ENCODE measurements at places on chromosomes 13 and 19. TPM values are rescaled to one million over a fixed set of nuclear protein-coding genes. Genes with fewer than 3 reads are reported as not detected.

NDUFA3 gene
- 12.5 TPM for total RNA-seq

- DNase-seq: no peak
Measured at GRCh38 chr13:106850973-106851650, 283.2 kb upstream of the ARGLU1 start.

GRCh38 chr13:27790523-27790922, 1.8 kb upstream of the GSX1 start:
- DNase-seq: no peak

DNA sequence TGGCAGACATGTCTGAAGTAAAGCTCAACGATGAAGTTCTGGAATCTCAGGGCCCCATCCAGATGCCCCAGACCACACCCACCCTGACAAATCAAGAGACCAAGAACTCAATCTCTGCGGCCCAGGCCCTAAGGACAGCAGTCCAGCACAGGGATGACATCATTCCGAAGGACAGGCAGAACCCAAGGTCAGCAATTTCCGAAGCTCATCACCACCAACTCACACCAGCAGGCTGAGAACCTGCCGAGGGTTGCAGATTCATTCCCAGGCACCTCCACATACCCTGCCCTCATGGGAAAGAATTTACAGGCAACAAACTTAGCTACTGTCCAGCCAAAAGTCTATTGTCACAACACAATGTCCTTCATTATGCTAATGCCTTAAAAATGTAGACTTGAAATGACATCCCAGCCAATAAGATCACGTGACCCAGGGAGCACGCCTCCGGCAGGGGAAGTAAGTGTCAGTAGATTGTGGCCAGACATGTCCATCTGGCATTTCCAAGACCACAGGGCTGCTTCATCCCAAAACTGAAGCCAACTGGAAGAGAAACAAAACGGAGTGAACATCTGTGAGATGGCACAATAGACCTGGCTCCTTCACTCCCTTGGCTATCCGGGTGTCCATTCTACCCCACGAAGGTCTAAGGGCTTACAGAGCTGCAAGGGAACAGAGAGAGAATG, 98.8 kb downstream of the CRYL1 start:
- DNase-seq: no peak

GRCh38 chr13:113789167-113789566, 30.1 kb downstream of the TMEM255B start:
- DNase-seq: no peak

DNA sequence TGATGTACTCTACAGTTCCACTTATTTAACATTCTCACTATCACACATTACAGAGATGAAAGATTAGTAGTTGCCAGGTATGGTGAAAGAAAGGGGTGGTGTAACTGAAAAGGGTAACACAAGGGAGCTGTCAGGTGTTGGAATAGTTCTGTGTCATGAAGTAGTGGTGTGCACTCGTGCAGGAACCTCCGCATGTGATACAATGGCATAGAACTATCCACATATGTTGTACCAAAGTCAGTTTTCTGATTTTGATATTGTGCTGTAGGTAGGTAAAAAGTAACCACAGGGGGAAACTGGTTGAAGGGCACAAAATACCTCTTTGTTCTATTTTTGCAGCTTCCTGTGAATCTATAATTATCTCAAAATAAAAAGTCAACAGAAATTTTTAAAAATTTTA, 24.4 kb upstream of the RPL21 start:
- no peak for DNase-seq

DNA sequence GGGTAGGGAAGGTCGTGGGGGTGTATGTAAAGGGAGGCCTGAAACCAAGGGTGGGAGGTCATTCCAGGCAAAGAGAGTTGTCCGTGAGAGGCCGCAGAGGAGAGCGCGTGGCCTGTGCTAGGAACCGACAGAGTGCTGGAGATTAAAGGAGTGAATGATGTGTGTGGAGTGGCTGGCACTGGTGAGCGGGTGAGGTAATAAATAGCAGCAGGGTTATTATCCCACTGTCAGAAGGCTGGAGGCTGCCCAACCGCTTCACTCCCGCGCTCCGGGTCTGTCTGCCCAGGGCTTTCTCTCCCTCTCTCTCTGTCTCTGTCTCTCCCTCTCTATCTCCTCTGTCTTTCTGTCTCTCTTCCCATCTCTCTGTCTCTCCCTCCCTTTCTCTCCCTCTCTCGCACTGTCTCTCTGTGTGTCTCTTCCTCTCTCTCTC, 17.4 kb downstream of the ZNF579 start:
- no peak for DNase-seq

DNA sequence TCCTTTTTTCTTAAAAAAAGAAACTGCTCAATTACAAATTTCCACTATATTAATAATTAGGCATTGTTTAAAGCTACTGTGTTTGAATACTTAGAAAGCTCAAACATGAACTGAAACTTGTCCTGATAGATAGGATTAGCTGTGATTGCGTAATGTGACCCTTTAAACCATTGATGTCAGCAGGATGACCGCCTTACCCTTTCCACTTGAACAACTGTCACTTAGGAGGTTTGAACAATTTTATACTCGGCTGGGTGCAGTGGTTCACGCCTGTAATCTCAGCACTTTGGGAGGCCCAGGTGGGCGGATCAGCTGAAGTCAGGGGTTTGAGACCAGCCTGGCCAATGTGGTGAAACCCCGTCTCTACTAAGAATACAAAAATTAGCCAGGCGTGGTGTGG, 2.9 kb downstream of the LAMP1 start:
- no peak for DNase-seq

DNA sequence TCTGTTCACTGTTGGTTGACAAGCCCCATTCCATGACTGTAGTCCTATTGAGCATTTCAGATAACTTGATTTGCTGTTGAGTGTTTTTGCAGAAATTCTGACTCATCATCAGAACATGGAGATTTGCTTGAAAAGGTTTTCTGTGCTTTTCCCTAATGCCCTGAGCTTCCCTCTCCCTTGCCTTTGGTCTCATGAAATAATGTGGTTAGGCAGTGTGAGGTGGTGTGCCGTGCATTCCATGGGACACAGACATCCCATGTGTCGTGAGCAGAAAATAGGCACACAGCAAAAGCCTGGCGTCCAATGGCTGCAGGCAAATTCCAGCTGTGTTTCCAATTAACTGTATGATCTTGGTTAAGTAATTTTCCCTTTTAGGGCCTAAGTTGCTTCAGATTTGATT, 197.4 kb downstream of the DLEU7 start:
- DNase-seq: no peak

- no peak for DNase-seq
Measured at GRCh38 chr13:104701591-104701990, 1635.4 kb upstream of the SLC10A2 start.

- no peak for DNase-seq
Measured at GRCh38 chr13:85313761-85314503, 485.3 kb downstream of the SLITRK6 start.

TNFRSF19 gene
- total RNA-seq: 0.85 TPM

DNA sequence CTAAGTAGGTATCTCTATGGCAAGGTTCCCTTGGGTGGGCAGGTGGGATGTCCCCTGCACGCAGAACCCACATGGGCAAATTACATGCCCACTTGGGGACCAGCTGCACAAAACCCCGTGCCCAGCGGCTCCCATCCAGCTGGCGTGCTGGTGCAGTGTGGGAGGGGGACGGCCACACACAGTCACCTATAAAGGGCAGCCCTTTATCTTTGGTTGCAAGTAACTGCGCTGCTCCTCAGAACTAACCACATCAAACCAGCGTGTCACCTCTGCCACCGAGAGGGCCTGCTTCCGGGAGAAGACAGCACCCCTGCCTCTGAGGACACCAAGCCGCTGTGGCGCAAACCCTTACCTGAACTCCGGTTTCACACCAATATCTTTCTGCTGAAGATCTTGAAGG, 32.2 kb downstream of the ANKRD27 start:
- DNase-seq: no peak

- DNase-seq: no peak
Measured at GRCh38 chr13:98143601-98144026, 720 bp downstream of the FARP1 start.

ZNF578 gene
- total RNA-seq: not detected

GRCh38 chr19:13868663-13869062, 8.3 kb upstream of the NANOS3 start:
- no peak for DNase-seq

DNA sequence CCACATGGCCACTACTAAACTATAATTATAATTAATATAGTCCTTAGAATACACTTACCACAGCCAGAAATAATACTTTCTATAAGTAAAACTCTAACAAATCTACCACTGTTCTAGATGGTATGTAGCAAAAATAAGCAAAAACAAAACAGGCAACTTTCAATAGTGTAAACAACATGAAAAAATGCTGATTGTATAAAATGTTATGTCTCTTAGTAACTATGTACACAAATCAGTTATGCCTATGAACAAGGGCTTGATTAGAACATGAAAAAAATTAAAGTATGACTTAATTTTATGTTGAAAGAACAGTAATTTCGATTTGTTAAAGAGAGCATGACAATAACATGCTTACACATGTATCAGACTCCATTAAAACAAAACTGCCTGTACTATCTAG, 60.7 kb downstream of the LATS2 start:
- no peak for DNase-seq

DNA sequence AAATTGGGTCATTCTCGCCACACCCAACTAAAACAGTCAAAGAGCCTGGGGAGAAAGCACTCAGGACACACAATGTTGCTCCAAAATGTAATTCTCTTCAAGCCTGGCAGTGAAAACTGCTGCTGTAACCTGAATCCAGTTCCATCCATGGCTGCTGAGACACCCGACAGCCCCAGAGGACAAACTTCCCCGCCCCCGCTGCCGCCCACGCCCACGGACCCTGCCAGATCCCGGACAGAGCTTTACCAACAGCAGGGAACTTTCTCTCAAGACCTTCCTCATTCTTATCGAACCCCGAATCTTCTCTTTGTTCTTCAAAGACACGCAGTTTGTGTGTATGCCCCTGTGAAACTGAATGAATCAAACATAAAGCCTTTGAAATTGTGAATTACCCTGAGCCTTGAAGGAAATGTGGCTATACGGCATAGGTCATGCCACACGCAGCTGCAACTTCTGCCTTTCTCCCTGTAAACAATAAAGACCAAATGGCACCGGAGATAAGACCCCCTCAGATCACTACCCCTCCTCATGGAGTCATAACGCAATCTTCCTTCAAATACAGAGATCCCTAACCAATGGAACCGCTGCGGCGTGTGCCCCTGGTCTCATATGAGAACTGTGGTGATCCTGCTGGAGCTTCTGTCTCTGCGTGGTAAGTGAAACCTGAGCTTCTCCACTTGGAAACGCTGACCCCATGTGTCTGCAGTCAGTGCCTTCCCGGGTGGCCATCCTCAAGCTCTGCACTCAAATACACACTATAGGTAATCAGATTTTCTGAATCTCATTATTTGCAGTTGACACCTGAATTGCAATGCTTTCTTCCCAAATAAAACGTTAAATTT, 4.8 kb upstream of the LAMP1 start:
- DNase-seq: no peak

DNA sequence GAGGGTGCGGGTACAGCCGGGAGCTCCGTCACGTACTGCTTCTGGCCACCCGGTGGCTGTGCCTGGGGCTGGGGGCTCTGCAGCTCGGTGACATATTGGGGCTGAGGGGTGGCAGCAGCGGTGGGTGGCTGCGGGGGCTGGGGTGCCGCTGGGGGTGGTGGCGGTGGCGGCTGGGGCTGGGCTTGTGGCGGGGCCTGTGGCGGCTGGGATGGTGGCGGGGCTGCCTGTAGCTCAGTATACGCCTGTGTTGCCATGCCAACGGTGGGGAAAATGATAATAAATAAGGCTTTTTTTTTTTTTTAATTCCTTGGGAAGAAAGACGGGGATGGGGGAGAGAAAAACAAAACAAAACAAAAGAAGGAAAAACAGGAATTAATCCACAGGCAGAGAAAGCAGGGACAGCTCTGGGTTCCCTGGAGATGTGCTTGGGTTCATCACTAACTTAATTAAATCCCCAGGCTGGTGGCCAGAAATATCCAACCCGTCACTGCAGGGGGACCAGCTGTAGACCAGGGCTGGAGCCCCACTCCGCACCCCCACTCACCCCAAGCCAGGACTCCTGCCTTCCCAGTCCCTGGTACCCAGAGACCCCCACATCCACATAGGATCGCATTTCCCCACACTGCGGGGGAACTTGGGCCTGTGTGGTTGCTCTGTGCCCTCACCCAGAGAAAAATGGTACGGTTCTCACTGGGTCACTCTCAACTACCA, 12.4 kb downstream of the RFX1 start:
- DNase-seq: no peak

OCEL1 gene
- total RNA-seq: 13.7 TPM

DNA sequence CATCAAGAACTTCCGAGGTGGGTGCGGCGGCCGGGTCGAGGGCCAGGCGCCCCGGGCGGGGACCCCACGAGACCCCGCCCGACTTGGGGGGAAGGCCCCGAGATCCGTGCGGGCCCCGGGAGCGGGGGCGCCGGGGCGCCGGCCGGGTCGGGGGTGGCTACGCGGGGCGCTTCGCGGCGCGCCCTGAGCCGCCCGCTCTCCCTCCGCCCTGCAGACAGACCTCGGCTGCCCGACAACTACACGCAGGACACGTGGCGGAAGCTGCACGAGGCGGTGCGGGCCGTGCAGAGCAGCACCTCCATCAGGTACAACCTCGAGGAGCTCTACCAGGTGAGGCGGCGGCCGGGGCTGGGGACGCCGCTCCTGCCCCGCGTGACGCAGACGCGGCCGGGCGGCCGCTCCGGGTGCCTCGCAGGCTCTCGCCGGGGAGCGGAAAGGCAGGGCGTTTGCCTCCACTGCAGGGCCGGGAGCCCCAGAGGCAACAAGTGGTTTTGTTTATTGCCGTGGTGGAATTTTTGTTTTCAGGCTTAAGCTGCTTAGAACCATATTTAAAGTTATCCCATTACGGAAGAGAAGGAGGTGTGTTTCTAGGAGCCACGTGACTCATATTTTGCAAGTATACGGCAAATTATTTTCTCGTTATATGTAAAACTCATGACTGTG, 477 bp downstream of the CUL4A start:
- no peak for DNase-seq

GRCh38 chr13:38301236-38301635, 48.4 kb upstream of the UFM1 start:
- DNase-seq: no peak

GRCh38 chr19:4962085-4962619, 6.8 kb upstream of the KDM4B start:
- no peak for DNase-seq

- no peak for DNase-seq
Measured at GRCh38 chr13:47545201-47546024, 455.7 kb downstream of the SUCLA2 start.

- DNase-seq: no peak
Measured at GRCh38 chr13:50446611-50447010, 396.9 kb downstream of the DLEU7 start.

DNA sequence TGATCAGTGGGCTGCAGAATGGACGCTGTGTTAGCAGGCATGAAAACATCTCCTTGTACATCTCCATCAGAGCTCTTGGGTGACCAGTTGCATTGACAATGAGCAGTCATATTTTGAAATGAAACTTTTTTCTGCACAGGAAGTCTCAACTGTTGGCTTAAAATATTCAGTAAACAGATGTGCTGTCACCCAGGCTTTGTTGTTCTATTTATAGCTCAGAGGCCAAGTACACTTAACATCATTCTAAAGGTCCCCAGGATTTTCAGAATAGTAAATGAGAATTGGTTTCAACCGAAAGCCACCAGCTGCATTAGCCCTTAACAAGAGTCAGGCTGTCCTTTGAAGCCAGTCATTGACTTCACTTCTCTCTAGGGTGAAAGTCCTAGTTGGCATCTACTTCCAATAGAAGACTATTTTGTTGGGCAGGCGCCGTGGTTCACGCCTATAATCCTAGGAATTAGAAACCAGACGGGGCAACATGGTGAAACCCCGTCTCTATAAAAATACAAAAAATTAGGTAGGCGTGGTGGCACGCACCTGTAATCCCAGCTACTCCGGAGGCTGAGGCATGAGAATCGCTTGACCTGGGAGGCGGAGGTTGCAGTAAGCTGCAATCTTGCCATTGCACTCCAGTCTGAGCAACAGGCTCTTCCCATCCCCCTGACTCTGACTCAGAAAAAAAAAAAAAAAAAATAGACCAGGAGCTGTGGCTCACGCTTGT, 7.9 kb upstream of the PDE4A start:
- no peak for DNase-seq

All from ascending aorta (tissue), 2 donors.